NCI-H524 treated with DMSO at 0.1 percent for 48 hours (cell line): ENCODE measurements at places on chromosomes 6 and 20.

DNA sequence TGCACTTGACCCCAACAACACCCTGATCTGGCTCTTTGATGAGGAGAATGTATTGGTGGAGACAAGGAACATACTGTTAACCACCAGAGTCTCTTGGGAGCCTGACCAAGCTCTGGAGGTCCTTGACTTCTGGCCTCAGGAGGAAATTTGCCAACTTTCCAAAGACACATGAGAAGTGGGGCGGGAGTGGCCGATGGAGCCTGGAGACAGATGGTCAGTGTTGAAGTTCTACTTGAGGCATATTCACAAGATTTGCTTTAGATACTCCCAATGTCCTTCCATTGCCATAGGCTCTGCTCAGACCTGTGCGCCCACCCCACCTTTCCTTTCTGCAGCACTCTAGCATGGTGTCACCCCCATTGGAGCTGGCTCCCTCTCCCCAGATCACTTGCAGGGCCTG lies 241.0 kb downstream of the SLC24A3 start:
- no peak for DNase-seq

- no peak for DNase-seq
Measured at GRCh38 chr6:121896771-121897170, 461.3 kb downstream of the GJA1 start.

- DNase-seq = peak; percentile 20
Measured at GRCh38 chr6:106979435-106979884, 4.9 kb upstream of the CD24 start.

- no peak for DNase-seq
Measured at GRCh38 chr6:159521962-159522361, 171.1 kb downstream of the SOD2 start.

- no peak for DNase-seq
Measured at GRCh38 chr6:47096211-47096895, 54.2 kb upstream of the ADGRF1 start.

- DNase-seq = no peak
Measured at GRCh38 chr6:49551078-49551865, 804 bp downstream of the C6orf141 start.

GRCh38 chr20:38159566-38159956 lies 5.5 kb downstream of the TGM2 start:
- DNase-seq = no peak

DNA sequence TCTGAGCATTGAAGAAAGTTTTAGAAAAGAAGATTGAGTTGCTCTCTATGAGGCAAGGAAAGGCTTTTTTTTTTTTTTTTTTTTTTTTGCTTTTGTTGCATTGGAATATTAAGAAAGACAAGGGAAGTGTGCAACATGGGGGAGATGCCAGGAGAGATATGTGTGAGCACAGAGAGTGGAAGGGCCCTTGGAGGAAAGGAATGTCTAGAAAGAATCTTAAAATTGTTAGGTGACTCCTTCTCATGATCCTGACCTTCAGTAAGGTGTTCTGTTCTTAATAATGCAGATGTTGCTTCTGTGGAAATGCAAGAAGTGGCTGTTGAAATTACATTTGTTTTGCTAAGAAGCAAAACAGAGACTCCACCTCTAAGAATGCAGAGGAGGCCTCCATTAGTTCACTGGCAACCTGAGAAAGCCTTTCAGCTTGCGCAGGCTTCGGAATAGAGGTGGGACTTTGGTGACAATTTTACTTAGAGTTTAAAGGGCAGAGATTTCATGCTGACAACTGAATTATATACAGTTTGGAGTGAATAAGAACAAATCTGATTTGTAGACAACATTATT lies 118.0 kb upstream of the ASCC3 start:
- DNase-seq = no peak

DNA sequence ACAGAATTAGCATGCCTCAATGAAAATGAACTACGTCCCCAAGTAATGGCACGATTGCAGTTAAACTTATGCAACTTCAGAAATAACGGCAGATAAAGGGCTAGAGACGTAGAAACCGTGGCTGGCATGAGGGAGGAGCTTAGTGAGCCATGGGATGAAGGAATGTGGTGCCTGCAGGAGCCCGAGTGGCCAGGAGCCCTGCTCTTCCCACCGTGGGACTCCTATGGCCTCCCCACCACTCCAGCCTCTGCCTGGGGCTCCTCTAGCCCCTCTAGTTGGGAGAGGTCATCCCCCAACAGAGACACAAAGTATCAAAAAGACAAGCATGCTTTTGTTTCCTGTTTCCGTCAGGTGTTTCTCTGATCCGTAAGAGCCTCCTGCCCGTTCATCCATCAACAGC lies 75.1 kb upstream of the BHLHE23 start:
- no peak for DNase-seq

DNA sequence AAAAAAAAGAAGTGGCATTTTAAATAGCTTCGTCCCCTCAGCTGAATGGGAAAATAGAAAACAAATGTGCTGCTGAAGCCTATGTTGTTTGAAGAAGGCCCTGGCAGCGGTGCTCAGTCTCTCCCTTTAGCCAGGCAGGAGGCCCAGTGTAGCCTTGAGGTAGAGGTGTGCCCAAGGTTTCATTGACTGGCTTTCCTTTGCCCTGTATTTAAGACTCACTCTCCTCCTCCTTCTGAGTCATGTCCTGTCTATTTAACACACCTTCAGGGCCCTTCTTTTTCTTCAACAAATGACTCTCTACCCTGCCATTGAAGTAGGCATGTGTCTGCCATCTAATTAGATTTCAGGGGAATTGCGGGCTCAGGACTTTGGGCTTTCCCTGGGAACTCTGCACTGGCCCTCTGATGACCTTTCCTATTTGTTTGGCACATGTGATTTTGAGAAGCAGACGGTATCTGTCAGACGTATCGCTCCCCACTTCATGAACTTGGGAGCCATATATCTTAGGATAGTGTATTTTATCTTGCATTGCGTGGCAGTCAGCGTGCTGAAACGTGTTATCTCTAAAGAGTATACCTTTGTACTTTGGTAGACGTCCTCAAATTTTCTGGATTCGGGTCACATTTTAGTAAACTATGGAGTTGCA lies 4.3 kb downstream of the TJAP1 start:
- no peak for DNase-seq

- DNase-seq = no peak
Measured at GRCh38 chr6:105759015-105759414, 327.1 kb upstream of the PRDM1 start.

DNA sequence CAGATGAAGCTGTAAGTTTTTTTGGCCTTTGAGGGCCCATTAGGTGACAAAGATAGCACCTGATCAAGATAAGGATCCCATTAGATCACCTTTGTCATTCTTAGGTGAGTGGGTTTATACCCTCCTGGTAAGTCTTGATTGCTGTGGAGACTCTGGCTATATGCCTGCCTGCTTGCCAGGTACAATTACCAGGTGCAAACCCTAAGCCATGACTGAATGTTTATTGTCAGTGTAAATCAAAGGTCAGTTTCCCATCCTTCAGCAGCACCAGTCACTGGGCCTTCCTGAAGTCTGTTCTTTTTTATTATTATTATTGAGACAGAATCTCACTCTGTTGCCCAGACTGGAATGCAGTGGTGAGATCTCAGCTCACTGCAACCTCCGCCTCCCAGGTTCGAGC lies 106.4 kb upstream of the FOXO3 start:
- no peak for DNase-seq

- DNase-seq = no peak
Measured at GRCh38 chr6:7052443-7053011, 55.2 kb upstream of the RREB1 start.
